ENCODE measurements at places on chromosomes 2 and 18.

- DNase-seq: no peak
These were observed 128.2 kb downstream of the MCFD2 start for GRCh38 chr2:46787364-46787763.

DNA sequence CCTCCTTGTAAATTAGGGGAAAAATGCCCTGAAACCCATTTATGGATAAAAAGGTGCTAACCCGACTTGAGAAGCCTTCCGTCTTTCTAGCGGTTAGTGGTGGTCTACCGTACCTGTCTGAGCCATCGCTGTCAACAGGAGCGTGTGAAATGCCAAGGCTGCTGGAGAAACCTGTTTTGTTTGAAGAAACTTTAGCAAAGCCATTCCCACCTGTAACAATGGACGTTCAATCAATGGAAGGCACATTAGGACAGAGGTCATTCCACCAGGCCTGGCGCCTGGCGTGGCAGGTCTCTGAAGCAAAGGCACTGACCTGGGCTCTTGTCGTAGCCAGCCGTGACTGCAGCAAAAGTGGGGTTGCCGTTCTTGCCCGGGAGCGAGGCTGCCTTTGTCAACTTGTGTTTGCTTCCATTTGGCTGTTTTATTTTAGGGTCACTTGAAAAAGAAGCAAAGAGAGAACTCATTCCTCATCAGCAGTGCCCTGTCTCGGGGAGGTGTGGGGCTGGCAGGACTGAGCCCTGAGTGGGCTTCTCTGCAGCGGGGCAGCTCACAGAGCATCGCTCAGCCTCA, 47.2 kb downstream of the ZAP70 start:
- no peak for DNase-seq

- DNase-seq: no peak
These were observed 41.6 kb downstream of the LBH start for GRCh38 chr2:30272761-30273573.

- no peak for DNase-seq
These were observed 244.3 kb downstream of the CNTNAP5 start for GRCh38 chr2:124269348-124269747.

DNA sequence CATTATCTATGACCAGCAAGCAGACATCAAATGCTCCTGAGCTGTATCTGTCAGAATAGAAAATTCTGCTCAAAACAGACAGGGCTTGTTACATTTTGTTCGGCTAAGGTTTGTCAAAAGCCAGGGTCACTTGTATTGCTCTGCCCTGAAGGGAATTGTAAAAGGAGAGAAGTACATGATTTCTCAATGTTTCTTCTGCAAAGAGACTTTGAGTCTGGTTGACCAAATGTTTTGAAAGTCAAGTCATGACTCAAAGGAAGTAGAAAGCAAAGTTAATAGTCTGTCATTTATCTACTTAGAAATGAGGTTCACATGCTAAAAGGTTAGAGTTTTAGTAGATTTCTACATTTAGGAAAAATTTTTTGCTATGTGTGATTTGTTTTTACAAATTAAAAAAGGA, 1624.1 kb upstream of the ZEB2 start:
- DNase-seq: no peak

Data from suppressor macrophage treated with lipopolysaccharide for 1 hour (primary cell).